ENCODE measurements at places on chromosomes 6 and 20. TPM values are rescaled to one million over a fixed set of nuclear protein-coding genes. Genes with fewer than 3 reads are reported as not detected.

- no peak for DNase-seq
These were observed 131.6 kb upstream of the TOP1 start for GRCh38 chr20:40896814-40897700.

The TTLL9 gene
- total RNA-seq = 1.2 TPM

The SYCP2 gene
- 4.7 TPM for total RNA-seq

The PRRT1 gene
- total RNA-seq = not detected

DNA sequence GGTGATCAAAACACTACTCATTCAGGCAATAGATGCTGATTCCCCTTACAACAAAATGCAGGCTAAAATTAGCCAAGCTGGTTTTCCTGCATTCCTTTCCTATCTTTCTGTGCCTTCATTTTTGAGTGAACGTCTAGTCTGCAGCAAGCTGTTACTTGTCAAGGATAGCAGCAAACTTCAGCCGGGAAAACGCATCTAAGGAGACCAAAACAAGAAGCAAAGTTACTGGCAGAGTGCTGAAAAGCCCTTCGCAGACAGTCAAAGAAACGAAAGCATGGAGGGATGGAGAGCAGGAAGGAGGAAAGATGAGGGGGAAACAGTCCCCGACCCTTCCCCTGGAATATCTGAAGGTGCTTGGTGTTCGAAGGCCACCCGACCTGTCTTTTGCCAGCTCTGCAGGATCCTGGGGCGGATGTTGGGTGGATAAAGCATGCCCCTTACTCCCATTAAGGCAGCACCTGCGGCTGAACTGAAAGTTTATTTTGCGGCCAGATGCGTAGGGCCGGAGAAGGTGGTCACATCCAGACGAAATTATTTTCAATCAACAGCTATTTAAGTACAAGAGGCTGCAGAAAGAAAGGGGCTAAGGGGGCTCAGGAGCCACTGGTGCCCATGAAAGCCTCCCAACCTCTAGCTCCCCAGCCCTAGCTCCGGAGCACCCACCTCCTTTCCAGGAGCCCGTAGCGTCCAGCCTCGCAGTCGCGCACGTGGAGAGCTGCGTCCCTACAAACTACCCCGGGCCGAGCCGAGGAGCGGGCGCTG lies 538 bp downstream of the FERMT1 start:
- DNase-seq = no peak

GRCh38 chr6:169936355-169936975 lies 185.0 kb downstream of the ERMARD start:
- DNase-seq = no peak

DNA sequence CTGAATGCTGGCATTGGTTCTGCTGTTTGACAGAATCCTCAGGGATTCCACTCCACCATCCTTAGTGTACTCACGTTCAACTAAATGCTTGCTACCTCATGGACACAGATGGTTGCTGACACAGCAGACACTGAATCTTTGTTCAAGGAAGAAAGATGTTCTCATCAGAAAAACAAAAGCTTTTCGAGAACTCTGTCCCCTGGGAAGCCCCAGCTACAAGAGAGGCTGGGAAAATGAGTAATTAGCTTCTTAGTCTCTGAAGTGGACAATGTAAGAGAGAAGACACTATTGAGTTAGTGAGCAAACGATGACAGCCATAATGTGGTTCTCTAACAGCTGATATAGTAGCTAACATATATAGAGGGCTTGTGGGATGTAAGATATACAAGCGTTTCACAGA lies 30.9 kb upstream of the ENPP5 start:
- DNase-seq = no peak

GRCh38 chr20:47456952-47457724 lies 44.5 kb upstream of the NCOA3 start:
- DNase-seq = no peak

The WASF1 gene
- 10.8 TPM for total RNA-seq

DNA sequence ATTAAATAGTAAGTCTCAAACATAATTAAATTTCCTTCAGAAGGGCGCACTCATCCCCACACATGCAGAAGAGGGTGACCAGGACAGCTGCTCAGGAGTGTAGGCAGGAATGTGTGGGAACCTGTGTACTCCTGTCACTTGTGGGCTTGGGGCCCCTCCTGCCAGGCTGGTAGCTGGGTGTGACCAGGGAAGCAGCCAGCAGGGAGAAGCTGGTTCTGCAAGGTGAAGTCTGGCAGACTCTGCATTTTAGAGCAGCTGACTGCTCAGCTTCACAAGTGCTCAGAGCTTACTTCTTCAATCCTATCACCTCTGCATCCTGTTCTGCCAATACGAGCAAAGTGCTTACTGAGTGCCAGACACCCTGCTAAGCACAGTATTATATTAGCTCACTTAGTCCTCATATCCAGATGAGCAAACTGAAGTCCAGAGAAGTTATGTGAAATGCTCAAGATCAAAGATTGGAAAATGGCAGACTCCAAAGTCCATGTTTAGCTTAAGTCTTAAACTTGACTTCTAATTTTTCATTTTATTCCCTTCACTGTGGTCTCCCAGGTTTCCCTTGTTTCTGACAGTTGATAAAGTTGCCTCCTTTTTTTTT lies 27.9 kb downstream of the ELMO2 start:
- DNase-seq = no peak

- DNase-seq = no peak
These were observed 86.7 kb upstream of the EMILIN3 start for GRCh38 chr20:41453010-41453950.

- DNase-seq = no peak
These were observed 39.2 kb downstream of the MYLIP start for GRCh38 chr6:16168121-16168520.

GRCh38 chr6:111456208-111456607 lies 26.8 kb downstream of the REV3L start:
- DNase-seq = no peak

DNA sequence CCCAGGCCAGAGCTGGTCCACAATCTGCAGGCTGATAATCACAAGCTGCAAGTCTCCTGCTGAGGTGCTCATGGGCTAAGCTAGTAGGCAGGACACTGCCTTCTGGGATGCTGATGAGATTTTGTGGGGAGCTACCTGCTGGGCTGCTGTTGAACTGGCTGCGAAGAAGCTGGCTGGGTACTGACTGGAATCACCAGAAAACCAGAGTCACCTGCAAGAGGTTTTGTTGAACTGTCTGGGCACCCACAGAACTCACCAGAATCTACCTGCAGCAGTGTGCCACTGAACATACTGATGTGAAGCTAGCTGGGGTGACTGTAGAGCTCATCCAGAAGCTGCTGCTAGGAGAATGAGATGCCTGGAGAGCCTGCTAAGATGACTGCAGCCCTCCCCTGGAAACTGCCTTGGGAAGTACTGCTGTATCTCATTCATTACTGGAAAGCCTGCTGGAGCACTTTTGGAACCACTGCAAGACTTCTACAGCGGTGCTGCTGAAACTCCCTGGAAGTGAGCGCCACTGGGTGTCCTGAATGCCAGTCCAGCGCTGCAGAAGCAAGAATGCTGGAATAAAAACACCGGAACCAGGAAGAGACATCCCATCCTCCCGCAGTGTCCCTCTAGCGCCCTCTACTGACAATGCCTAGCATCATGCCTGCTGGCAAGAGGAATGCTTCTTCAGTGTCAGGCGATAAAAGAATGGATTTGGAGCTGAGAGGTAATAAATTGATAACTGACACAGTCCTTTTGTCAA lies 64.9 kb upstream of the ARHGAP18 start:
- DNase-seq = peak; percentile 43

DNA sequence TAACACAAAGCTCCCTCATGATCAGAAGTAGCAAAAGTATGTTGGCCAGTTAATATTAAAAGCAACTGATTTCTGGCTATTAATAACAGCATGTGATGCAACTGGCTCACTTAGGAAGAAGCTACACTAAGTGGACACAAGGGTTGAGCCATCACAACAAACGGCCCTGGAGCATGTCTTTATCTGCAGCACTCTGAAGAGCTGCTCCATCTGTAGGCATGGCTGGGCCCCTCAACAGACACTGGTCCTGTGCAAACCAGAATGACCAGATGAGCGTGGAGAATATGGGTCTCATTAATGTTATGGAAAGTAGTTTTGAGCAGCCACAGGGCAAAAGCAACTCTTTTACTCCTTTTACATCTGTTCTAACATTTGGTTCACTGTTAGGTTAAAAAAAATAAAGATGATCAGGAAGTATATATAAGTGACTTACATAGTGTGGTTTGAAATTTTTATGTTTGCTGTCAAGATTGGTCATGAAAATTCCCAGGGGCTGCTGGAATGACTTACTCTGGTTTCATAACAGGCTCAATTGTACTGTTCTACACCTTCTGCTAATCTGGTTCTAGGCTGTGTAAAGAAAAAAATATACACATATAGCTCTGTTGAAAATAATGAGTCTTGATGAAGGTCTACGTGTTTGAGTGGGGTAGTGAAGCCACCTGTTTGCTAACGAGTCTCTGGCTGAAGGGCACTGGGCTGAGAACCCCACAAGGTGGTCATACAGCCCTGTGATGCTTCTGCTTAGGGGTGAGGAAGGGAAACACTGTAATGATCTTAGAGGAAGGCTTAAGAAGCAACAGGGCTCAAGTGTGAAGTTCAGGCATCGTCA lies 58.1 kb downstream of the INSM1 start:
- no peak for DNase-seq
